ENCODE measurements at places on chromosomes 1 and 21.

- DNase-seq: no peak
Measured at GRCh38 chr1:90452491-90452890, 264.6 kb downstream of the BARHL2 start.

DNA sequence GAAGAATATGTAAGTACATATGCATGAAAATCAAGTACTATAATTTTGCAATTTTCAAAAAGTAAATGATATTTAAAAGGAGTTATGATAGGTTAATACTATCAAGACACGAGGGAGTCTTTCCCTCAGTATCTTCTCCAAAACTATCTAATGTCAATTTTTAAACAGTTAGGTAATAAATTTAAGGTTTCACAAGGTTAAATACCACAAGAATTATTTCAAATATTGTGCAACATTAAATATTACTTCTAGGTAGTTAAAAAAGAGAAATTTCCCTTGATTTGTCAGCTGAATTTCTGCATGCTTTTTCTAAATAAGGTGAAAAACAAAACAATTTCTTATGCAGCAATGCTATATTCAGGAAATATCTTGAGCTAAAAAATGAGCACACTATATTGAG is 3.5 kb downstream of the CFHR5 start:
- no peak for DNase-seq

DNA sequence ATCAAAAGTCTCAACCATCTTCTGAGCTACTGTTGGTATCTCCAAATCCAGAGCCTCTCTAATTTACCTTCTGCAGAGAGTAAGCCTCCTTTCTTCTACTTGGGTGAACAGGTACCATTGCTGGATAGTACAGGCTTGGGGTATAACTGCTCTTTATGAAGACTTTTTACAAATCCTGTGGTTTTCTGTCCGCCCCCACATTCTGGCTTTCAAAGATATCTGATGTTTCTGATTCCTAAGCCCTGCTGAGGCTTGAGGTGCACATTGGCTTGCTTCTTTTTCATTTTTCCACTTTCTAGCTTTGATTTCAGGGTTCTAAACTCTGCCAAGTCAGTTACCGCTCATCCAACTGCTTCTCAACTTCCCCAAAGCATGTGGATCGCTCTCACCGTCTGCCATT is 37.1 kb downstream of the TENT5C start:
- DNase-seq: no peak

DNA sequence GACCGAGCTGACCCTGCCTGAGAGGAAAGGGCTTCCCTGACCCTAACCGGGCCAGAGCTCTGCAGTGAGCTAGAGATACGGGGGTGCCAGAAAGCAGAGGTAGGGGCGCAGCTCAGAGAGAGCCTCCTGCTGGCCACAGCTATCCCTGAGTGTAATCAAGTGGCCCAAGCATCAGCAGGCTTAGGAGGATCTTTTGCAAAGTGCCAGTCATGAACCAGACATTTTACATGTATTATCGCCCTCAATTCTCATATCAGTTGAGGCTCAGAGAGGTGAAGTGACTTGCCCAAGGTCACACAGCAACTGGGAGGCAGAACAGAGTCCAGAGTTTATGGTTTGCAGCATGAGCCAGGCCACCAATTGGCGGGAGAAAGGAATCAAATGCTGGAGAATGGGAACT is 7.0 kb upstream of the ID3 start:
- no peak for DNase-seq

DNA sequence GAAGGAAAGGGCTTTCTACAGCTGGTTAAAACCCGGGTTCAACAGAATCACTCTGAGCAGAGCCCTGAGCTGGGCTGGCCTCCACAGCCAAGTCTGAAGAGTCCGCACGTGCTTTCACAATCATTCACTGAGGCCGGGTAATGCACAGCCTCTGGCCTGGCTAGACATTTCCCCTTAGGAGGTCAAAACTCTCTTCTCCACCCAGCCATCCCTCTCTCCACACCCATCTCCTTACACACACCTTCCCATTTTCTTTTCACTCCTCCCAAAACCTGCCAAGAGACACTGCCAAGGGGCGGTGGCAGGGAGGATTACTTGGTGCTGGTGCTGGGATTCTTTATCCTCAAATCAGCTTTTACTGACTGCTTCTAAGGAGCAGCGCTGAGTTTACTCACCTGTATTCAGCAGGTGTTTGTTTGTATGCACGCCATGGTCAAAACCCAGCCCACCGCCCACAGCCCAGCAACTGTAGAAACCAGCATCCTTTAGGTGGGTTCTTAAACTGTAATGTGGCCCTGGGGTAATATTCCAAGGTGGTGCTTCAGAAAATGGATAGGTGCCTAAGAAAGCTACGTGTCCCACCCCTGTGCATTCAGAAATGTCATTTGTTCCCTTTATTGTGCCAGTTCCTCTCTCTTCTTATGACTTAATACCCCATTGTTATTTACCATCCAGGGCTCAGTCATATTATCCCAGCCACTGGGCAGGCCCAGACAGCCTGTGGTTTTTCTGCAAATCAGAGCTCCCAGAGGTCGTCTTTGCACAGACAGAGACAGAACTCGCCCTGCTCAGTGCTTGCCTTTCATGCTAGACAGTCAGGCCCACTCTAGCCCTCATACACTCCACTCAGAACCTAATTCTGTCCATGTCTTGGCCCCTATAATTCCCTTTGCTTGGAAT is 80.2 kb downstream of the ADSS2 start:
- DNase-seq: no peak

- DNase-seq: no peak
Measured at GRCh38 chr1:37995751-37996345, 6.0 kb upstream of the SF3A3 start.

- no peak for DNase-seq
Measured at GRCh38 chr1:116794804-116795481, 40.7 kb downstream of the CD2 start.

DNA sequence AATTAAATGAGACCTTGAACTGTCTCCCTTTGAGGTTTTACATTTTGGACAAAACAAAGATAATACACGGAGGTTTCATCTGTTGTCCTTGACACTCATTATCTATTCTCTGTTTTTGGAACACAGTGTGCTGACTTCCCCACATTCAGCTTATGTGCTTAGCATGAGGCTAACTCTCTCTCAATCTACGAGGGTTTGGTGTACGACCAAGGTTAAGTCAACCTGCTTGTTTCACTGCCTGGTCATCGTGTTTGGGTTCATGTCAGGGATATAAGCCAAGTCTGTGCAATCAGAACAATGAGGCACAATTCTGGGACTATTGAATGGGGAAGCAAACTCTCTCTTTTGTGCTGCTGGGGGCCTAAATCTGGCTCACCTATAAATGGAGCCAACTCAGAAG is 328.5 kb upstream of the USP25 start:
- no peak for DNase-seq

- DNase-seq: no peak
Measured at GRCh38 chr1:167301355-167301754, 80.7 kb downstream of the POU2F1 start.

- no peak for DNase-seq
Measured at GRCh38 chr1:186325239-186325638, 49.8 kb downstream of the TPR start.

DNA sequence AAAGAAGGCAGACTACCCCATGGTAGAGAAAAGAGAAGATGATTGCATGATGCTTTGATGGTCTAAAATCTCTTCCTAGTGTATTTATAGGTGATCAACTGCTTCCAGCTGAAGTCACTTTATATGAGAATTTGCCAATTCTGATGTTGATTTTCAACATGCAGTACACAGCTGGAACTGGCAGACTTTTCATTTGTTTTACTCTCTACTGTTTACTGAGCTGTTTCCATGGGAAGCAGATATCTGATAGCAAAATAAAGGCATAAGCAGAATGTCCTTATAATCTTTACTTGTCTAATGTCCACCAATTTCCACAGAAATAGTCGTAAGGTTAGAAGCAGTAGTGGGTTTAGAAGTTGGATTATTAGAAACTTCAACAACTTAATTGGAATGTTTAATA is 74.9 kb downstream of the SYDE2 start:
- DNase-seq: no peak

DNA sequence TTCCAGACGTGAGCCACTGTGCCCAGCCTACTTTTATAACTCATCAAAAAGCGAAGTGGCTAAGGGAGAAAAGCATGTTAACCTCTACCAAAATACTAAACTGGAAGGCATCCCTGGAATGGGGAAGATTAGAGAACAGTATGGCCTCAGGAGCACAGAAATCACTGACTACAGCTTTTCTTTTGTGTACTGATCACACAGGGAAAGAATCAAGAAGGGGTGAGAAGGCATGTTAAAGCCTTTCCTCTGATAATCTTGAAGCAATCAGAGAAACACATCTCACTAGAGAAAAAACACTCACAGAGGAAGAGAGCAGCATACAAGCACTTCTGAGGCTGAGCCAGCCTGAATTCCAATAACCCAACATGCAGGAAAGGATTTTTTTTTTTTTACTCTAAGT is 10.7 kb downstream of the PCAT6 start:
- DNase-seq: no peak

DNA sequence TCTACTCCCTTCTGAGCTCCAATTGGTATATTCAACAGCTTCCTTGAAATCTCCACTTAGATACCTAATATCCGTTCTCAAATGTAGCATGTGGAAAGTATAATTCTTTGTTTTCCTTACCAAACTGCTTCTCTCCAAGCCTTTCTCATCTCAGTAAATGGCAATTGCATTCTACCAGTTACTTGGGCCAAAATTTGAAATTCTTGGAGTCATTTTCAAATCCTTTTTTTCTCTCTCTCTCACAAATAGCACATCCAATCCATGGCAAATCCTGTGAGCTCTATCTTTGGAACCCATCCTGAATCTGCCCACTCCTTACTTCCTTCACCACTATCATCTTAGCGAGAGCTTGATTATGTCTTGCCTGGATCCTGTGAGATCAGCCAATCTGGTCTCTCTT is 39.3 kb upstream of the SLC35F3 start:
- no peak for DNase-seq

- no peak for DNase-seq
Measured at GRCh38 chr1:73736125-73736524, 461.9 kb downstream of the LRRIQ3 start.

GRCh38 chr1:206508130-206508889 is 979 bp downstream of the RASSF5 start:
- no peak for DNase-seq

DNA sequence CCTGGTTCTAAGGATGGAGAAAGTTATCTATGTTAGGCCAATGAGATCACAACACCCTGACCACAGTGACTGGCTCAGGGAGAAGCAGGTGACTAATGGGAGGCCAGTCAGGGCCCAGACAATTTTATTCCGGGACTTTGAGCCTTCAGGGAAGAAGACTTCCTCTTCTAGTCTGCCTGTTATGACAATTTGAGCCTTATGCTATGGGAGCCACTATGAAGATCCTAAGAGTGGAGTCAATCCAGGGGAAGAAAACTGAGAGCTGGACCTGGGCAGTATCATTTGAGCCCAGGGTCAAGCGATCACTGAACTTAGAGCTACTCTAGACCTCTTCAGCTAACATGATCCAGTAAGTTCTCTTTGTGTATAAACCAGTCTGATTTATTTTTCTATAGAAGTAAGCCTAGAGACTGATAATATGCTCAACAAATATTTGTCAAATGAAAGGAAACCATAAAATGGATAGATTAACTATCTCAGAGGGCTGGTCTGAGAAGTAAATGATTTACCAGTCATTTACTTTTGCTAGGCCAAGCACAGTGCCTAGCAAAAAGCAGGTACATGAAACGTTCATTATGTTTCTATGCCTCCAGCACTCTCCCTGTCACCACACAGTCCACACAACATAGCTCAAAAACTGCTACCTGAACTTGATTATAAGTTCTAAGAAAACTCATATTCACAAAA is 4.2 kb upstream of the C1orf141 start:
- DNase-seq: no peak

DNA sequence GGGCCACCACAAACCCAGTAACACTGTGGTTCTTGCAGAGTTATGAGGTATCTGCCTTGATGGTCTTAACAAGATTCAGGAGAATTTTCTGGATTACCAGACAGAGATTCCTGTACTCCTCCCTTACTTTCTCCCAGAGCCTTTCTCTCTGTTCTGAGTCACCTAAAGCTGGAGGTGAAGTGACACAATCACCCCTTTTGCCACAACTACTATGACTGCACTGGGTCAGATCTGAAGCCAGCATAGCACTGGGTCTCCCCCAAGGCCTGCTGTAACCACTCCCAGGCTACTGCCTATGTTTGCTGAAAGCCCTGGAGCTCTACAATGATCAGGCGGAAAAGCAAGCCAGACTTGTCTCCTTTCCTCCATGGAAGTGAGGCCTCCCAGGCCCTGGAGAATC is 156.7 kb upstream of the NEGR1 start:
- DNase-seq: no peak

- no peak for DNase-seq
Measured at GRCh38 chr21:41479686-41480085, 28.3 kb downstream of the TMPRSS2 start.

- DNase-seq: no peak
Measured at GRCh38 chr21:44727321-44727720, 15.9 kb upstream of the TSPEAR start.

DNA sequence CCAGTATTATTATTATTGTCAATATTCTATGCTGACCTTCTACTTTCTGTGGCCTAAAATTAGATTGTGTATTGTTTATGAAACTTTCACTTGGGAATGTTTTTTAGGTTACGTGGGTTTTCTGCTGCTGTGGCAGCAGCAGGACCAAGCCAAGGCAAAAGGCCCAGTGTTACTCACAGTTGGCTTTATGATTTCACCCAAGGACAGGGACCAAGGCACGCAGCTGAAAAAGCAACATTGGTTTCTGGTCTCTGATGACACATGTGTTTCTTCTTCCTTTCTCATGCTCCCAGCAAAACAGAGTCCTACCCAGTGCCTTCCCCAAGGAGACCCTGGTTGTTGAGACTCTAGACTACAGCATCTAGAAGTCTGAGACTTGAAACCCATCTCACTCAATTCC is 413.7 kb downstream of the SETD4 start:
- DNase-seq: no peak

DNA sequence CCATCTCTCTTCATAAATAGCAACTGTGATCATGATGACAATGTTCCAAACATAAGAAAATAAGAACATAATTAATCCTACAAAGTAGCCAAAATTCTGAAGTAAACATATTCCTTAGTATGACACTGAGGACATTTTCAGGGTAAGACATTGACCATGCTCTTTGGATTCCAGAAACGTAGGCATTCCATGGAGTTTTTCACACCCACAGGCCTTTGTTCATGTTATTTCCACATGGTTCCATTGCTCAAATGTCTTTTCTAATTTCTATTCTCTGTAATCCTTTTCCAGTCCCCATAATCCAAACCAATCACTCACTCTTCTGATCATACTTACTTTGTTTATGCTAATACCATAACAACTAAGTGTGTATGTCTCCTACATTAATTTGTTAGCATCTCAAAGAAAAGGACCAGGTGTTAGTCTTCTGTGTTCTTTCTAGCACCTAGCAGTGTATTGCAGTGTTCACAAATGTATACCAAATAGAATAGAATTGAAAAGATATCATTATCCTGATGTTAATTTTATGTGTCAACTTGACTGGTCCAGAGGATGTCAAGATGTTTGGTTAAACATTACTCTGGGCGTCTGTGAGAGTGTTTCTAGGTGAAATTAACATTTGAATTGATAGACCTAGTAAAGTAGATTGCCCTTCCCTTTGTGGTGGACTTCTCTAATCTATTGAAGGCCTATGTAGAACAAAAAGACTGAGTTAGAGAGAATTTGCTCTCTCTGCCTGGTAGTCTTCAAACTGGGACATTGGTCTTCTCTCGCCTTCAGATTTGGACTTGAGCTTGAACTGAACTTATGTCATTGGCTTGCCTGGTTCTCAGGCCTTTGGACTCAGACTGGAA is 516.6 kb downstream of the PTPRC start:
- no peak for DNase-seq
